ENCODE measurements at places on chromosomes 2 and 18.

- DNase-seq, result no peak
Measured at GRCh38 chr2:16303273-16303577, 362.4 kb downstream of the CYRIA start.

DNA sequence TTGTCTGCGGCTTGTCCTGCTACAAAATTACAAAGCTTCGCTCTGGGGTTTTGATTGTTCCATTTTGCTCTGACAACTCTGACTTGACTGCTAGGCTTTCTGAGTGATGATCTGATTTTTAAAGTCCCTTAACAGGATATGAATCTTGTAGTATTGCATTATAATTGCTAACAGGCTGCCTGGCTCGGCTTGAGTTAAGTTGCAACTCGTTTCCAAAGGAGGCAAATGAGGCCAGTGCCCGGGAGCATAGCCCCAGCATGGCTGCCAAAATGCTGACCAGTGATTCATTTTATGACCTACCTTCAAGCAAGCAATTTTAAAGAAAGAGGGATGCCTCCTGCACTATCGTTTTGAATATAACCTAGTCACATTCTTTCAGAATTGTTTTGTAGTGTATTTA is 135.4 kb downstream of the COL6A3 start:
- DNase-seq, result no peak

GRCh38 chr2:168685600-168686451 is 116.6 kb upstream of the NOSTRIN start:
- DNase-seq, result no peak

DNA sequence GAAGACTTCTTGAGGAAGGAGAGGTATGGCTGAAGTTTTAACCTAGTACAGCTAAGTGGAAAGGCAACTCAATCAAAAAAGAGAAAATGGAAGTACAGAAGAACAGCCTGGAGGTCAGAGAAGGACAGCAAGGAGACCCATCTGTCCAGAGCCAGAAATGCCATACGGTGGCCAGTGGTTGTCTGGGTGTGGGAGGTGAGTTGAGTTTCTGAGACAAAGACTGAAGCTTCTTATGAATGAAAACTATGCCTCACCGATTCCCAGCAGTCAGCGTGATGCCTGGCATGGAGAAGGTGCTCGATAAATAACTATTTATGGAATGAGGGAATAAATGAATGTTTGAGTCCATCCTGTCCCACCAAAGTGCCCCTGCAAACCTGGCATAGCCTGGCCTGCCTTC is 98.8 kb downstream of the MRO start:
- DNase-seq, result no peak

- DNase-seq, result no peak
Measured at GRCh38 chr2:215794829-215795546, 218.4 kb downstream of the MREG start.

- no peak for DNase-seq
Measured at GRCh38 chr2:128594953-128595677, 276.4 kb upstream of the HS6ST1 start.
